ENCODE measurements at places on chromosomes 6 and 20. TPM values are rescaled to one million over a fixed set of nuclear protein-coding genes. Genes with fewer than 3 reads are reported as not detected.

Gene SRMS
- total RNA-seq = not detected

Gene TNNC2
- not detected for total RNA-seq

Gene BNIP5
- not detected for total RNA-seq

Gene SLC25A27
- total RNA-seq = 2.4 TPM

Gene OR2J3
- not detected for total RNA-seq

Gene KIAA1755
- 5.1 TPM for total RNA-seq

Gene HLA-DMA
- 6.3 TPM for total RNA-seq

Gene HLA-DRB5
- total RNA-seq = not detected

Gene CRYBG1
- total RNA-seq = 6.2 TPM

Gene GSTA3
- total RNA-seq = not detected

- DNase-seq = peak; percentile 78
- H3K4me3 ChIP-seq = no peak overlapping the region
- H3K4me1 ChIP-seq = peaks cover 12% of the 10 kb centered on the region
- H3K27ac ChIP-seq = no peak overlapping the region
Observed at GRCh38 chr6:127554435-127555006, 22.5 kb upstream of the C6orf58 start.

- no peaks in the 10 kb centered on the region for H3K36me3 ChIP-seq
- no peak overlapping the region for H3K27ac ChIP-seq
- H3K4me3 ChIP-seq = no peak overlapping the region
- DNase-seq = no peak
Observed at GRCh38 chr6:86871681-86872080, 65.6 kb upstream of the HTR1E start.

DNA sequence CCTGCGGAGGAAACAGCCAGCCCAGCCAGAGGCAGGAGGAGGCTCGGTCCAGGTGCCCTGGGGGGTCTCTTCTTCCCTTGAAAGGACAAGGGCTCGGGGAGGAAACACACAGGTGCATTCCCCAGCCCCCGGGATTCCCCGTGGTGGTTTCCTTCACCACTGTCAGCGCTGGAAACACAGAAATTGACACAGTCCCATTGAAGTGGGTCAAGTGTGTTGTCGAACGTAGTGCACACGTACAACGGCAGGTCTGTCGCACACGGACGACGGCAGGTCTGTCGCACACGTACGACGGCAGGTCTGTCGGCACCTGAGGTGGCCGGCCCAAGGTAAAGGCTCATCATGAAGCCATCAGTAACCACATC, 80.9 kb downstream of the DLL1 start:
- DNase-seq = no peak
- H3K27me3 ChIP-seq = no peaks in the 10 kb centered on the region
- no peaks in the 10 kb centered on the region for H3K36me3 ChIP-seq
- H3K27ac ChIP-seq = no peak overlapping the region
- H3K4me1 ChIP-seq = no peaks in the 10 kb centered on the region

DNA sequence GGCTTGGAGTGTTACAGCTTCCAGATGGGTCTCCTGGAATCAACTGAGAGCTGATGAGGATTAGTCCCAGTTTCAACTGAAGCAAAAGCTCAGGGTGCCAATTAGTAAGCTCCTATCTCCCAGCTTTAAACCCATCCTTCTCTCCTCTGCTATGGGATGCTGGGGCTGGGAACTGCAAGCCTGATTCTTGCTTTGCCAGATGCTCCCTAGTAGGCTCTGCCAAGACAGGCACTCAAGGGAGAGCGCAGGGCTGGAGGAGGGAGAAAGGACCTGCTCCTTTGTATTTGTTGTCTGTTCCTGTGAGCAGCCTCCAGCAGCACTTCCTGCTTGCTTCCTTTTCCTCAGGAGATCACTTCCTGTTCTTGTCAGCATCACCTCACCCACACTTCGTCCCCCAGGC, 309.7 kb downstream of the KIF16B start:
- no peaks in the 10 kb centered on the region for H3K36me3 ChIP-seq
- H3K4me1 ChIP-seq = peaks cover 3% of the 10 kb centered on the region
- H3K27ac ChIP-seq = no peak overlapping the region
- DNase-seq = no peak
- H3K4me3 ChIP-seq = no peak overlapping the region

DNA sequence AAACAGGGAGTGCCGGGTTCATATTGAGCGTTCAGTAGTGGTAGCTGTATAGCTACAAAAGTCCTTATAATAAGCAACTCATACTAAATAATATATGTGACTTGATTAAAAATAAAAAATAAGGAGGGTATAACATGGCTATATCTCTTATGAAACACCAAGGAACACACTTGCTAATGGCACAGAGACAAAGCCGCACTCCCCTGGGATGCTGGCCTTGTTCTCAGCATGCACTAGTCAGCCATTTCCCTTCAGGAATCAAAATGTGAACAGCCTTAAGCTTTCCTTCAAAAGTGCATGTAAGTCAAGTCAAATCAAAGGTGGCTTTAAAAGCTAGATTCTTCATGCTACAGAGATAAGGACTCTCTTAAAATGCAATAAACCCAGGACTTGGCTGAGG, 9.4 kb downstream of the HMGCLL1 start:
- no peak overlapping the region for H3K4me3 ChIP-seq
- no peak overlapping the region for H3K27ac ChIP-seq
- DNase-seq = no peak
- 0 out of 2 replicates have a peak, but pooled peaks cover 12% of the 10 kb centered on the region for H3K27me3 ChIP-seq
- H3K36me3 ChIP-seq = no peaks in the 10 kb centered on the region

DNA sequence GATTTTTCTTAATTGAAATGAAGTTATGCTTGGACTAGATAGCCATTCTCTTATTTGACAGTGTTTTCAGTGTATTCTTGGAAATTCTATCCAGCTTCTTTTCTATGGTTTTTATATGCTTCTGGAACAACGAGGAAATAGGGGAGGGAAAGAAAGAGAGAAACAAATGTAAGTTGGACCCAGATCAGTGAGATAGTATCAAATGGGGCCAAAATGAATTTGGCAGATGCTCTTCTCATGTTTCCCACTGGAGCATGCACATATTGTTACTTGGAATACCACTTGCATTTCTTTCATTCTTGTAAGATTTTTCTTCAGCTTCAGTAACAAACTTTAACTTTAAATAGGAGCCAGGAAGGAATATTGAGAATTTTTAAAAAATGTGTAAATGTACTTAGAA, 312.3 kb downstream of the PRL start:
- H3K36me3 ChIP-seq = no peaks in the 10 kb centered on the region
- DNase-seq = no peak
- H3K27ac ChIP-seq = no peak overlapping the region
- H3K27me3 ChIP-seq = no peaks in the 10 kb centered on the region

DNA sequence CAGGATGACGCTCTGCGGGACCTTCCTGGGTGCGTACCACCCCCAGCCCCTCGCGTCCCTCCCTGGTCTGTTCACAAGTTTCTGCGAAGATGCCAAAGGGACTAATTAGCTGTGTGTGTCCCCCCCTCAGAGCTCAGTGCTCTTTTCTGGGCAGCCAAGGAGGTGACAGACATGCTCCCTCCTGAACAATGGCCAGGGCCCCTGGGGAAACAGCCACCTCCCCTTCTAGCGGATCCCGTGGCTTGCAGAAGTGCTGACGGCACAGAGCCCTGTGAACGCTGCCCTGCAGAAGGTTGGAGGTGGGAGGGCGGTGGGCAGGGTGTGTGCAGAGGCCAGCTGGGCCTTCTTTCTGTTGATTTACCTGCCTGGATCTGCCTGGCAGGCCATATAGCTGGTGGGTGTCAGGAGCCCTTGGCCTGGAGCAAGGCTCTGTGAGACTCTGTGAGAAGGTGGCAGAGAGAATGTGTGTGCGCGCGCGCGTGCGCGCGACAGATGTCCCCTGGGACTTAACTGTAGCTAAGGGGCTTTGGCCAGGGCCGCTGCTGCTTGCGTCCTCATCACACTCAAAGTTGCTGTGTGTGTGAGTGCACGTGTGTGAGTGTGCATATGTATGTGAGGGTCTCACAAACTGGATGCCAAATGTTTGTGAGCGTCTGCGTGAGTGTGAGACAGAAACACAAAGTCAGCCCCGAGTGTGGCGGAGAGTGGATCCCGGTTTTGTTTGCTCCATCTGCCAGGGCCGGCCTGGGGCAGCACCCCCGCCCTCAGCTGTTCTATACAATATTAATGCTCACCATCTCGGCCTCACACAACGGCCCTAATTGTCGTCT, 3.5 kb upstream of the MYT1 start:
- H3K4me3 ChIP-seq = no peak overlapping the region
- H3K27ac ChIP-seq = no peak overlapping the region
- no peaks in the 10 kb centered on the region for H3K36me3 ChIP-seq
- H3K27me3 ChIP-seq = peaks cover 51% of the 10 kb centered on the region

DNA sequence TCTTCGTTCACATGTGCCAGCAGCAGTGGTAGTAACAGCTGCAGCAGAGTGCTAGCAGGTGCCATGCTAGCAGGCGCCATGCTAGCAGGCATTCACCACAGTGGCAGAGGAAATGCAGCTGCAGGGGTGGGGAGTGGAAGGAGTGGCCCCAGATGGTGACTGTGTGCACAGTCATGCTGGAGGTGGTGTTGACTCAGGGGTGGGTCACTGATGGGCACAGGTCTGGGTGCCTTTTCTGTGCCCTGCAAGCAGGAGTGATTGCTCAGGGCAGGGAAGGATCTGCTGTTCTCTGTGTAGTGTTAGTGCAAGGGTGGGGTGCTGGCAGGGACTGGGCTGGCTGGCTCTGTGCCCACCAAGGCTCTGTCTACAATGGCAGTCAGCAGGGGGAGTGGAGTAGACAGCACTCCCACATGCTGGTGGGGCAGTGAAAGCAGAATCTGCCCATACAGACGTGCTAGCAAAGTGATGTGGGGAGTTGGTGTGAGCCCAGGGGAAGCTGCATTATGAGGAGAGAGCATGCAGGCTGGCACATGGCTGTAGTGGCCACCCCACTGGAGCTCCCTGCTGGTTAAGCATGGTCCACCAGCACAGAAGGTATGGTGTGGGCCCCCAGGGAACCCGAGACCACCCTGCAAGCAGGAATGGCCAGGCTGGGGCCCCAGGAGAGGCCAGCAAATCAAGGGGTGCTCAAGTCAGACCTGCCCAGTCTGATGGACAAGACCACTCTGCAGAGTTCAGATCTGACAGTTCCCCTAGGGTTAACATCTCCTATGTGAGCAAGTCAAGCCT, 11.4 kb upstream of the TSPYL4 start:
- no peaks in the 10 kb centered on the region for H3K27me3 ChIP-seq
- DNase-seq = peak; percentile 60
- no peak overlapping the region for H3K4me3 ChIP-seq
- H3K27ac ChIP-seq = no peak overlapping the region
- H3K36me3 ChIP-seq = no peaks in the 10 kb centered on the region

GRCh38 chr6:31010393-31011060, at the start of gene MUC22:
Gene MUC22 (plus strand): TSS chr6:31010474. CDS start chr6:31010707, 233 bp downstream.
- peaks cover 16% of the 10 kb centered on the region for H3K27me3 ChIP-seq
- no peak within 1 kb of the TSS for H3K4me3 ChIP-seq
- peak; percentile 51 for DNase-seq
- H3K4me1 ChIP-seq = no peaks in the 10 kb centered on the region
- H3K27ac ChIP-seq = no peak within 1 kb of the TSS
- no peaks in the 10 kb centered on the region for H3K36me3 ChIP-seq

DNA sequence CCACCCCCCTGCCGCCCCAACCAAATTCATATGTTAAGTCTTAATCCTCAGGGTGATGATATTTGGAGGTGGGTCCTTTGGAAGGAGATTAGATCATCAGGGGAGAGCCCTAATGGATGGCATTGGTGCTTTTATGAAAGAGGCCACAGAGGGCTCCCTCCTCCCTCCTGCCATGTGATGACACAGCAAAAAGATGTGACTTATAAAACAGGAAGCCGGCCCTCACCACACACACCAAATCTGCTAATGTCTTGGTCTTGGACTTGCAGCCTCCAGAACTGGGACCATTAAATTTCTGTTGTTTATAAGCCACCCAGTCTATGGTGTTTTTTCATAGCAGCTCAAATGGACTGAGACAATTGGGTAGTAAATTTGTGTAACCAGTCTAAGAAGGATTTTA, 176.3 kb downstream of the ADGRG6 start:
- no peak overlapping the region for H3K27ac ChIP-seq
- H3K36me3 ChIP-seq = no peaks in the 10 kb centered on the region
- peak; percentile 69 for DNase-seq
- H3K27me3 ChIP-seq = no peaks in the 10 kb centered on the region

- H3K4me1 ChIP-seq = peaks cover 3% of the 10 kb centered on the region
- DNase-seq = peak; percentile 53
- no peak overlapping the region for H3K27ac ChIP-seq
- H3K4me3 ChIP-seq = no peak overlapping the region
- no peaks in the 10 kb centered on the region for H3K27me3 ChIP-seq
- no peaks in the 10 kb centered on the region for H3K36me3 ChIP-seq
Observed at GRCh38 chr6:169371344-169372127, 117.9 kb upstream of the THBS2 start.

DNA sequence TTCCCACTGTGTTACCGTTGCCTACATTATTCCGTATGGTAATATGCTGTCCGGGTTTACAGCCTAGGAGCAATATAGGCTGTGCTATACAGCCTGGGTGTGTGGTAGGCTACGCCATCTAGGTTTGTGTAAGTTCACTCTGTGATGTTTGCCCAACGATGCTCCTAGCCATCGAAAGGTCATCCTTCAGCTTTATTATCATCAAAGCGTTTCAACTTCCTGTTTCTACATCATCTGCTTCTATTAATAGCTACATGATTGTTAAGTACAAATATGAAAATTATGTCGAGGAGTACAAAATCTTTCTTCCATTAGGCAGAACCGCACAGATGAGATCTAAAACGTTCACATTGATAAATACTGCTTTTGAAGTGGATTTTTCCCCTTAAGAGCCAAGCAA, 69.9 kb downstream of the PPP1R14C start:
- no peak overlapping the region for H3K27ac ChIP-seq
- no peak overlapping the region for H3K4me3 ChIP-seq
- peaks cover 17% of the 10 kb centered on the region for H3K4me1 ChIP-seq
- H3K27me3 ChIP-seq = no peaks in the 10 kb centered on the region

DNA sequence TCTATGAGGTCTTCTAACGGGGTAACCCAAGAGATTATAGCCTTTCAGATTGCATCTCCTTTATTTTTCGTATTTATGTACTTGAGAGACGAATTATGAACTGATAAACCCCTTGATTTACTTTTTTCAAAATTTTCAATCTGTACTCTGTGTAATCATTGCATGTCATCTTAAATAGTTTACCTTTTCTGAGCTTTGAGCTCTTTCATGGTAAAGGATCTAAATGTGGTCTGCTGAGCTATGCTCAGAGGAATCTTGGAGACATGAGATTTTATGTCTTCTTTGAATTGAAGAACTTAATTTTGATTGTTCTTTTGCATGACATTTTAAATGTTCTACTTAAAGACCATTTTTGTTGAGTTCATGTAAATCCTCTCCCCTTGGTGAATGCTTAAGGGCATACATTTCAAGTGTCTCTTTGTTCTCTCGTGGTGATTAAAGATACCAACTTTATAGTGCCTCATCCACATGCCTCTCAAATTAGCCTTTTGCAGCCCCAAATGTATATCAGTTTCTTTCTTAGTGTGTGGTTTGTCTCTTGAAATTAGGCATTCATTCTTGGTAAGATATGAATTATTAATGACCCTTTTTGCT, 116.3 kb upstream of the SCGN start:
- no peak overlapping the region for H3K27ac ChIP-seq
- no peak for DNase-seq
- H3K36me3 ChIP-seq = no peaks in the 10 kb centered on the region

GRCh38 chr6:134372603-134373281, 54.8 kb upstream of the SGK1 start:
- H3K4me1 ChIP-seq = peaks cover 17% of the 10 kb centered on the region
- H3K36me3 ChIP-seq = no peaks in the 10 kb centered on the region
- H3K27me3 ChIP-seq = no peaks in the 10 kb centered on the region
- H3K27ac ChIP-seq = peak overlapping the region; percentile 65
- DNase-seq = peak; percentile 73

- H3K4me1 ChIP-seq = peaks cover 30% of the 10 kb centered on the region
- H3K36me3 ChIP-seq = no peaks in the 10 kb centered on the region
- H3K4me3 ChIP-seq = peak overlapping the region; percentile 8
- H3K27ac ChIP-seq = peak overlapping the region; percentile 81
- H3K27me3 ChIP-seq = no peaks in the 10 kb centered on the region
Observed at GRCh38 chr20:47610247-47610944, 108.7 kb downstream of the NCOA3 start.

Data from GM23248 (cell line).